Activated naive CD4-positive, alpha-beta T cell treated with Interleukin-2 at 50 U/mL for 16 hours (primary cell): ENCODE measurements at places on chromosomes 7 and 10.

DNA sequence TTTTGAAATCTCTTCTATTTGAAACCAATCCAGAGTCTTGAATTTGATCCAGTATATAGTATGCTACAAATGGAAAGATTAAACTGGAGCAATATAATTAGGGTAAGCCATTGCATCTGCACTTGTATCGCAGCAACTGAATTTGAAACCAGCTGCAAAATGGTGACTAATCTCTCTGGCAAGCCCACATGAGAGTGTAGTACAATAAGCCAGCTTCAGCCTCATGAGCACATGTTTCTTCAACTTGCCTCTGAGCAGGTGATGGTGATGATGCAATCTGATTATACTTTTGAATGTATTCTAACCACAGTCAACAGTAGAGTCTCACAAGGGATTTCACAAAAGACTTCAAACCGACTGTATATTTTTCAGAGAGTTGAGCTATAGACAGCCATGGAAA, 829 bp upstream of the RPA3 start:
- DNase-seq = peak; percentile 32

DNA sequence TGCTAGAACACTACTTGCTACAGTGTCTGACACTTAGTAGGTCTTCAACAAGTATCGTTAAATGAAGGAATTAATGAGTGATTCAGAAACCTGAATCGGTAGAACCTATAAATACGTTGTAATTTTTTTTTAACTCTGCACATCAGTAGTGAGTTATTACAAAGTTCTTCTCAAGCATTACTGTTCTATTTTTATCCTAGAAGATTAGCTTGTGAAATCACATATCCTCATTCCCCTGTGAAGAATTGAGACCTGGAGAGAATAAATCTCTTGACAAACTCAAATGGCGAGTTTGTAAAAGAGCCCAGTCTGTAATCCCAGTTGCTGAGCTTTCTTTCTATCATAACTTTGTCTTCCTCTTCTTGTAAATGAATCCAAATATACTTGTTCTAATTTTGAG, 34.7 kb downstream of the HYAL4 start:
- DNase-seq = no peak

DNA sequence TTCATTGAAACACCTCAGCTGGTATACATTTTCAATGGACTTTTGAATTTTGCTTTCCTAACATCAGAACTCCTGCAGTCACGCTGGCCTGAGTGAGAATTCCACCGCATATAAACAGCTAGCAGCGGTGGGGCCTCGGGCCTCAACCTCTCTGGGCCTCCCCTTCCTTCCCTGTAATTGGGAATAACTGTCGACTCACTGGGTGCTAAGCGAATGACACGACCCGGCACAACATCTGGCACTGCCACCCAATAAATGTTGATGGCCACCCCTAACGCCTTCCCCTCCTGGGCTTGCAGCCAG, 670 bp downstream of the RCC1L start:
- no peak for DNase-seq

- no peak for DNase-seq
These were observed 24.0 kb upstream of the AGBL3 start for GRCh38 chr7:134962270-134962780.

DNA sequence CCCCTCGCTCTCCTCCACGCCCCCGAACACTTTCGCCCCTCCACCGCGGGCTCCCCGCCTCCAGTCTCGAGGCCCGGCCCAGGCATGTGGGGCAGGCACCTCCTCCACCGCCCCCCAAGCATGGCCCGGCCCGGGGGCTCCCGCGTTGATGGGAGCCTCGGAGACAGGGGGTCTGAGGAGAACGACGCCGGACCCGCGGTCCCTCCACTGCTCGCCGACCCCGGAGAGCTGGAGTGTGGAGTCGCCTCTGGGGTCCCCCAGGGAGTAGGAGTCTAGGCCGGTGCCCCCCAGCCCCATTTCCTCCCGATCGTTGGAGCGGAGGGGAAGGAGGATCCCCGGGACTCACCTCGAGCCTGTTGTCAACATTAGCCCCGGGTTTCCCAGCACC, 206 bp downstream of the UPF2 start:
- DNase-seq = peak; percentile 70

DNA sequence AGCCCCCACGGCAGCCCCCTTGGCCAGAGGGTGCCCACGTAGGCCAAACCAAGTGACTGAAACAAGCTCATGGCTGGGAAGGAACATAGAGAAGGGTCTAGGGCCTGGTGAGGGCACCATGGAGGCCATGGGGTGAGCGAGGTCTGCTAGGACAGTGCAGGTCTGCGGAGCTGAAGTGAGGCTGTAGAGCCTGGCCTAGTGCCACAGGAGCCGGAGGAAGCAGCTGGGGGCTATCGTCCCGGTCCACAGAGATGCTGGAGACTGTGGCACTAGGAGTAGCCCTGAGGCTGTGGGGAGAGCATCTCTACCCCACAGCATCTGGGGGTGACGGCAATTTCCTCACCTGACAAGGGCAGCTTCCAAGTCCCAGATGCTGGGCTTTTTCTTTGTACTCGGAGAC, 150.3 kb downstream of the ZNF22 start:
- no peak for DNase-seq

DNA sequence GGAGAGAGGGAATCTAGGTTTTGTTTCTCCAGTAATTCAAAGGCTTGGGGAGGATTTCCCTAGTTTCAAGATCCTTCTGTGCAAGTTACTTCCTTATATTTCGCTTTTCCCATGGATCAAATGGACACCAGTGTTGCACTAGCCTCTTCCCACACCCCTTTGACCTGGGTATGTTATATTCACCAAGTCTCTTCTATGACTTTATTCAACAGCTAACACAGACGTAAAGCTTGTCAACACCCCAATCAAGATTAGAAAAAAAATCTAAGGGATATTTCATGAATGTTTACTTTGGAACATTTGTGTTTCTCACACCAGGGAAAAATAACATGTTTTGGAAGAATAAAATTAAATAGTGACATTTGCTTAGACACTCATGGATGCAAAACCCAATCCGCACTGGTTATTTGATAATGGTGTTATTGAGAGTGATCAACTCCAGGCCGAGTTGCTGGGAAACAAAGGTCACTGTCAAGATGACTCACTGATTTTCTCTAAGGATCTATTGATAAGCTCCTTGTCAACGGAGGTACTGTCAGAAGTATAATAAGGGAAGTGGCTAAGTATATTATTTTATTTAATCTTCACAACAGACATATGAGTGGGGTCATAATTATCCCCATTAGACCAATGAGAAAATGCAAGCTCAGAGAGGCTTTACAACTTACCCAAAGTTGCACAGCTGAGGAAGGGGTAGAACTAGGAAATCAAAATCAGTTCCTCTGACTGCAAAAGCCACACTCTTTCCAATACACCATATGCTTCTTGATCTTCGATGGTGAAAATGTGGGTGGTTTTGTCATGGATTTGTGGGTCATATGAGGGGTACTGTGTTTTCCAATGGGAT, 52.2 kb downstream of the CREB3L2 start:
- no peak for DNase-seq

DNA sequence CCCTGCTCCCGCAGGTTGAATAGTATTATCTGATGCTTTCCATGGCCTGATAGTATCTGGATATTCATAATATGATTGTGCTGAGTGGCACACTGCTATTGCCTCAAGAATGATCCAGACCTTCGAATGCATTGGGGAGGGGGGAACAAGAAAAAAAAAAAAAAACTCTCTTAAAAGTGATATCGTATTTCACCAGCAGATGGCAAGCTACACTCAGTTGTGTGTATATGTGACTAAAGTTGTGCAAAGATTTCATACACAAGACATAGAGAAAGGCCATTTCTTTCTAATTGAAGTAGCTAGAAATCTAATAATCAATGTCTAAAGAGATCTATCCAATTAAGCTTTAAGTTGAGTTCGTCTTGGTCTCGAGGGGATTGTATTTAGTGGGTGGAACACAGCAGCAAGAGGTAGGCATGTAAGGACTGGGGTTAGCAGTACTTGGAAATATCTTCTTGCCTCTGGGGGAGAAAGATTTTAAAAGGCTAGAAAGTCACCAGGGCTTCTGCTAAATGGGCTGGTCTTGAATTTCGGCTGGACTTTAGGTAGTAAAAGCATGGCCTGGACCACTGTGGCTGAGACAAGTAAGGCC, 15.3 kb downstream of the SFRP4 start:
- no peak for DNase-seq

- no peak for DNase-seq
These were observed 23.8 kb upstream of the BICC1 start for GRCh38 chr10:58488921-58489320.

GRCh38 chr10:34345383-34345782, 469.7 kb downstream of the PARD3 start:
- no peak for DNase-seq

- DNase-seq = no peak
These were observed 150.2 kb downstream of the GNAI1 start for GRCh38 chr7:80284855-80285254.

DNA sequence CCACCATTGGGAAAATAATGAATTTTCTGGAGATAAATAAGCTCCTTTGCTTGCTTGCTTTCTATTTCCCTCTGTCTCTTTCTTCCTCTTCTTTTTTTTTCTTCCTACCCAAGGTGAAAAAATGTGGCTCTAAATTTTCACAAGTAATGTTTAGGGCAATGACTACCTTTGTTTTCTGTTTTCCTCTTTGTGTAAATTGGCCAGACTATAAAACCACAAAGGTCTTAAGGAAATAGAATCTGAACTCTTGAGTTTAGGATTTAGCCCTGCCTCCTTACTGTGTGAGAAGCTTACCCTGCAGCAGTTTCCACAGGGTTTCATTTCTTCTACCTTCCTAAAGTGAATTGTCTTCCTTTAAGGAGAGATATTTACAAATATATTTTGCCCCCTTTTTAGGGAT, 330.4 kb downstream of the ARL4A start:
- DNase-seq = no peak

DNA sequence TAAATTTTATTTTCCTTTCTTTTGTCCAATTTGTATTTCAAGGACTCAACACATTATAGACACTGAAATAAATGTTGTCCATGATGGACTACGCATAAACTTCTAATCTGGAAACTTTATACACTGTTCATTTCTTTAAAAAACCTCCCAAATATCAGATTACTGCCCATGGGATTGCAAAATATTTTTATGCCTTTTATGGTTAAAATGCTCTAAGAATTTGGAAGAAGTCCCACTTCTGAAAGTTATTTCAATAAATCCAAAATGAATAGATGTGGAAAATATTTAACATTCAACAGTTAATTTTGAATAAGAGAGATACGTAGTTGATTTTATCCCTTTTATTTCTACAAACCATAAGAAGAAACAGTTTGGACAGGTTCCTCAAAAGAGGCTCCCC, 46.1 kb downstream of the CABCOCO1 start:
- no peak for DNase-seq

GRCh38 chr7:24685708-24686107, 71.6 kb downstream of the GSDME start:
- DNase-seq = no peak

GRCh38 chr7:112584290-112584689, 103.5 kb downstream of the LSMEM1 start:
- no peak for DNase-seq
